ENCODE measurements at places on chromosomes 5 and 9.

DNA sequence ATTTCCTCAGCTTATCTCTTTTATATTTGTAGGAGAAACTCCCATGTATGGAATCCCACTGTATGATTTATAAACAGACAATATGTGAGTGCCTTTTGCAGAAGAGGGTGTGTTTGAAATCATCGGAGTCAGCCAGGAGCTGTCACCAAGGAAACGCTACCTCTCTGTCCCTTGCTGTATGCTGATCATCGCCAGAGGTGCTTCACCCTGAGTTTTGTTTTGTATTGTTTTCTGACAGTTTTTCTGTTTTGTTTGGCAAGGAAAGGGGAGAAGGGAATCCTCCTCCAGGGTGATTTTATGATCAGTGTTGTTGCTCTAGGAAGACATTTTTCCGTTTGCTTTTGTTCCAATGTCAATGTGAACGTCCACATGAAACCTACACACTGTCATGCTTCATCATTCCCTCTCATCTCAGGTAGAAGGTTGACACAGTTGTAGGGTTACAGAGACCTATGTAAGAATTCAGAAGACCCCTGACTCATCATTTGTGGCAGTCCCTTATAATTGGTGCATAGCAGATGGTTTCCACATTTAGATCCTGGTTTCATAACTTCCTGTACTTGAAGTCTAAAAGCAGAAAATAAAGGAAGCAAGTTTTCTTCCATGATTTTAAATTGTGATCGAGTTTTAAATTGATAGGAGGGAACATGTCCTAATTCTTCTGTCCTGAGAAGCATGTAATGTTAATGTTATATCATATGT lies 18.0 kb upstream of the CTSL start:
- DNase-seq = no peak

DNA sequence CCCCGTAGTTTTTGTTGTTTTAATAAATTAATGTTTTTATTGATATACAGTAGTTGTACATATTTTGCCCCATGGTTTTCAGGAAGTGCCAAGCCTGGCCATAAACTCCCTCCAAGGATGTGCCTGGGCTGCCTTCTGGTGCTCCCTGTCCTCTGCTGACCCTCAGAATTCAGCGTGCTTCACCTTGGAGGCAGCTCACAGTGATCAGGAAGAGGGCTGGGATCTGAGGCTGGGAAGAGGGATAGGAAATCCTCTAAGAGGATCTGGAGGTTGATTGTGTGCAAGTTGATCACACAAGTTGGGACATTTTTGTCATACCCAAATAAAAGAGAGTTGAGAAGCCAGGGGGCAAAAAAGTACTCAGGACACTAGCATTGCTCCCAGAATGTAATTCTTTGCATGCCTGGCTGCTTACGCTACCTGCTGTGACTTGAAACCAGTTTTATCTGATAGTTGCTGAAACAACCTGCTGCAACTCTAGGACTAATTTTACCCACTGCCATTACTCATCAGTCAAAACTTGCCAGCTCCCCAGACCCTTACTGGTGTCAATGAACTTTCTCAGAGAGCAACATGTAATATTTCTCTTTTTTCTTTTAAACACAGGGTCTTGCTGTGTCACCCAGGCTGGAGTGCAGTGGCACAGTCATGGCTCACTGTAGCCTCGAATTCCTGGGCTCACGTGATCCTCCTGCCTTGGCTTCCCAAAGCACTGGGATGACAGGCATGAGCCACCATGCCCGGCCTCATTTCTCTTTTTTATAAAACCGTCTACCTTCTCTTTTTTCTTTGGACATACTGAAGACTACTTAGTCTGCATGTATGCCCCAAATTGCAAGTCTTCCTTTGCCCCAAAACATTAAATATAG lies 29.0 kb downstream of the PDE6A start:
- DNase-seq = peak; percentile 86

DNA sequence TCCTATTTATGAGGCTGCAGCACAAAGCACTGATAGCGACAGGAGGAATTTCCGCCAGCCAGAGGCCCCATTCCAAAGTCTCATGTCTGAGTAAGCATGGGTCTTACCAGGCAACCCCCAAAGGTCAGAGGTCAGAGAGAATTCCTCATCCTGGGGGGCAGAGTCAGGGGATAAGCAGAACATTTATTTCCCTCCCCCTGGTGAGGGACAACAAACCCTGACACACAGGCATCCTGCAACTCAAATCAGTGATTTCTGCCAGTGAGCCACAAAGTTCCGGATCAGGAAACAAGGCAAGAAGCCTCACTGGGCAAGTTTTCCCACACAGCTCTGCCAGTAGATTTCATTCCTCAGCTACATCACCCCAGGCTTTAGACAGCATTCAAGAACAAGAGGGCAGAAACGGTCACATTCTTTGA lies 37.0 kb downstream of the ADAMTS12 start:
- peak; percentile 68 for DNase-seq

DNA sequence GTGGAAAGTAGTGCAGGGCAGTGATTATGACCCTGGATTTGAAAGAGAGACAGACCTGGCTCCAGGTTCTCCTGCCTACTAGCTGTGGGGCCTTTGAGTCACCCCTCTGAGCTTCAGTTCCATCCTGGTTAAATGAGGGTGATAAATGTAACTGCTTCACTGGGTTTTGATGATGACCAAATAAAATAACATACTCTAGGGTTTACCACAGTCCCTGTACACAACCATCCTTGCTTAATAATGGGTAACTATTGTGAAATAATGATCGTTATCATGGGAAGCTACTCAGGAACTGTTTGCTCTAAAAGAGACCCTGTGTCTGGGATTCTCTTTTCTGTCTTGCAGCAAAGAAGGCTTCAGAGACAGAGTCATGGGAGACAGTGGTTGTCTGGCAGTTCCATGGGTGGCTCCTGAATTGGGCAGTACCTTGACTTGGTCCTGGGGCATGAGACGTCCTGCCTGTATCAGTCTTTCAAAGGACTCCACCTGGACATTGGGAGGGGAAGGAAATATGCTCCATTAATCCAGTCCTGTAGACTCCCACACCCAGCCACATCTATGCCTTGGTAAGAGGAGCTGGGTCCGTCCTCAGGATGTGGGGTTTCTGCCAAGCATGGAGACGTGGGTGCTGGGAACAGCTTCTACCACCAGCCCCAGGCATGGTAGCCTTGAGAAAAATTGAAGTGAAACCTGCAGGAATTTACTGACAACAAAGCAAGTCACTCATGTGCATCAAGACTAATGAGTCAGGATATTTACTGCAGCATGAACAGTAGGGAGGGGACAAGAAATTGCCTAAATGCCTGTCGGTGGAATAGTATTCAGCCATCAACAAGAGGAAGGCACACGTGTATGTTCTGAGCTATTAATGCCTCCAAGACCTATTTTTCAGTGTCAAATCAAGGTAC lies 23.4 kb downstream of the AKNA start:
- DNase-seq = no peak

DNA sequence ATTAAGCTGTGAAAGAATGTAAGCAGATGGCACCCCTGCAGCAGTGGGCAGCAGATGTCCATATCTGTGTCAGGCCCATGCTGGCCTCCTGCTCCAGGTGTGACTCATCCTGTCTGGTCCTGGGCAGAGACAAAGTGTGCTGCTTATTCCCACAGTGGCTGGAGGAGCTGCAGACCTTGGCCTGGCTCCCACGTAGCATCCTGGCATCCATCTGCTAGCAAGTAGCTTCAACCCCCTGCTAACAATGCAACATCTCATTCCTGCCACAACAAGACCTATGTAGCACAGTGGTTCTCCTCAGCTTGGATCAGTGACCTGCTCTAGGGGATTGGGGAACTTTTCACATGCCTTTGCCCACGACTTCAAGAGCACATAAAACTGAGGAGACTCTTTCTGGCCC lies 126.4 kb upstream of the SLC12A2 start:
- no peak for DNase-seq

DNA sequence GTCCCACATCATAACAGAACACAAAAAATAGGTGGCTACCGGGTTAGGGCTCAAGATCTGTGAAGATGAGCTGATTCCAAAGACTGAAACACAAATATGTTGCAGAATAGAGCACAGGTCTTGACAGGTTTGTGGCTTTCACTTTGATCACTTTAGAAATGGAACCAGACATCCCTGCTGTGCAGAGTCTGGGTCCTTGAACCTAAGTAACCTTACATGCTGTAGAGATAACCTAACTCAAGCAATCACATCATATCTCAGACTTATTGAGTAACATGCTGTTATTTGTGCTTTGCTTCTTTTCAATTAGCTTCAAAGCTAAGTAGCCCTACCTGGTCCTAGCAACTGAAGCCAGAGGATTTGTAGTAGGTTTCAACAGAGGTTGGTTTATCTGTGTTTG lies 24.3 kb downstream of the FBXW2 start:
- no peak for DNase-seq

GRCh38 chr5:14628346-14628745 lies 36.2 kb upstream of the OTULIN start:
- peak; percentile 53 for DNase-seq

All from mesendoderm (in vitro differentiated cells).